ENCODE measurements at places on chromosomes 1 and 21.

DNA sequence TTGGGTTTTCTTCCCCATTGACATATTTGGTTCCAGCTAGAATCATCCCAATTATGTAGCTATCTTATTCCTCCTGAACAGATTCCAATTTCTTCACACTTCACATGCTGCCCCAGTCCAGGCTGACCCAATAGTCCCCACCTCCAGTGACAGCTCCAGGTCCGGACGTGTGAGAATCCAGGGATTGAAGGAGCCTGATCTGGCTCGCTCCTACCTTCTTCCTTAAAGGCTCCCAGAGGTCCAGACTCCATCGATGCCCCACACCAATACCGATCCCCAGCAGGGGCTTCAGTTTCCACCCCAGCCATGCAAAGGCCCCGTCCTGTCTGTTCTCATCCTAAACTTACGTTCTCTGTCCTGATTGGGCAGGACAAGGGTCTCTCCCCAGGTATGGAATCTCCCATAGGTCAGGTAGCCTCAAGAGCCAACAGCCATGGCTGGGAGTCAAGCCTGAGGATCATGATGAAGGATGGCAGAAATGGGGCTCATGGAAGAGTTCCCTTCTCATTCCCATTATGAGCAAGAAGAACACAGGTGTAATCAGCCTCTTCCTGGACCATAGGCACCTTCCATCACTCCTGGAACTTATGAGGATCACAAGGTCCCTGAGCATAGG lies 20.4 kb upstream of the SLAMF9 start:
- no peak for DNase-seq

DNA sequence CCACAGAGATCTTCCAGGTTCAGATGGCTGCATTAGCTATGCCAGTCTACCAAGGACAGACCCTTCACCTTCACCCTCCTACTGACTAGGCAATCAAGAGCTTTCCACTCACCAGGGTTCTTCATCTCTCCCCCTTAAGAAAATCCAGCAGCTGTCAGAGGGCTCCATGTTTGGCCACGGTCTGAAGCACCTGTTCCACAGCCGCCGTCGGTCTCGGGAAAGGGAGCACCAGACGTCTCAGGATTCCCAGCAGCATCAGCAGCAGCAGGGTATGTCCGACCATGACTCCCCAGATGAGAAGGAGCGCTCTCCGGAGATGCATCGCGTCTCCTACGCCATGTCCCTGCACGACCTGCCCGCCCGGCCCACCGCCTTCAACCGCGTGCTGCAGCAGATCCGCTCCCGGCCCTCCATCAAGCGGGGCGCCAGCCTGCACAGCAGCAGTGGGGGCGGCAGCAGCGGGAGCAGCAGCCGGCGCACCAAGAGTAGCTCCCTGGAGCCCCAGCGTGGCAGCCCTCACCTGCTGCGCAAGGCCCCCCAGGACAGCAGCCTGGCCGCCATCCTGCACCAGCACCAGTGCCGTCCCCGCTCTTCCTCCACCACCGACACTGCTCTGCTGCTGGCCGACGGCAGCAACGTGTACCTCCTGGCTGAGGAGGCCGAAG lies 13.8 kb downstream of the TMCC2 start:
- no peak for DNase-seq

- DNase-seq: no peak
Observed at GRCh38 chr1:150387200-150387599, 23.3 kb downstream of the RPRD2 start.

- DNase-seq: no peak
Observed at GRCh38 chr1:47765236-47765635, 231.9 kb downstream of the TRABD2B start.

GRCh38 chr1:31479811-31480210 lies 66.8 kb downstream of the SERINC2 start:
- no peak for DNase-seq

DNA sequence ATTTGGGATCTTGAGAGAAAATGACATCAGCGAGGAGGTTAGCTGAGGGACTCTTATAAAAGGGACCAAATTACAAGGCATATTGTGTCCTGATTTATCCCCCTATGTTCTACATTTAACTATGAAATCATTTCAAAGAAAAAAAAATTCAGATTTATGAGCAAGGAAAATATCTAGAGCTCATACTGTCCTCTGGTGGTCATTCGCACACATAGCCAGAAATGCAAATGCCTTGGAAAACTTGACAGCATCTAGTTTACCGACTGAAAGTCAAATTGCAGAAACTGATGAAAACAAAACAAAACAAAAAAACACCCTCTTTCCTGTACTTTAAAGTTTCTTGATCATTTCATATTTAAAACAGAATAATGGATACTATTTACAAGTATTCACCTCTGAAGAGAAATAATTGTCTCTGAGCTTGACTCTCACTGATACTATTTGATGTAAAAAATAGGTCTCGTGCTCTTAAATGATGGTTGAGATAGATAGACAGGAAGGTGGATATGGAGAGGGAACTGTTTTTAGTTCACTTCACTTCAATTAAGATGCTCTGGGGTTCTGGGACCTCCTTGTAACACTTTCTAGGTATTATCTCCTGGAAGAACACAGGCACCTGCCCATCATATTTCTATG lies 253.8 kb downstream of the PCP4 start:
- no peak for DNase-seq

DNA sequence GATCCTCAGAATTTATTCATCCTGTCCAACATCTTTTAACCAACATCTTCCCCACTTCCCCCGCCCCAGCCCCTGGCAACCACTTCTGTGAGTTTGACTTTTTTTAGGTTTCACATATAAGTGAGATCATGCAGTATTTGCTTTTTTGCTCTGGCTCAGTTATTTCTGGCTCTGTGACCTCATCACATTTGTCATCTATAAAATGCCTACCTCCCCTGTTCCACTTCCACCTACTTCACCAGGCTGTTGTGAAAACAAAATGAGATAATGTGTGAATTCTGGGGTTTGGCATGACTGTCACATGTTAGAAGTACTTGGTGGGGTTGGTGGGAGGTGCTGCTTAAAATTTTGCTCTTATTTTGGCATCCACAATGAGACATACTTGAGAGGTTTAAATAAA lies 18.4 kb downstream of the HHAT start:
- DNase-seq: no peak

DNA sequence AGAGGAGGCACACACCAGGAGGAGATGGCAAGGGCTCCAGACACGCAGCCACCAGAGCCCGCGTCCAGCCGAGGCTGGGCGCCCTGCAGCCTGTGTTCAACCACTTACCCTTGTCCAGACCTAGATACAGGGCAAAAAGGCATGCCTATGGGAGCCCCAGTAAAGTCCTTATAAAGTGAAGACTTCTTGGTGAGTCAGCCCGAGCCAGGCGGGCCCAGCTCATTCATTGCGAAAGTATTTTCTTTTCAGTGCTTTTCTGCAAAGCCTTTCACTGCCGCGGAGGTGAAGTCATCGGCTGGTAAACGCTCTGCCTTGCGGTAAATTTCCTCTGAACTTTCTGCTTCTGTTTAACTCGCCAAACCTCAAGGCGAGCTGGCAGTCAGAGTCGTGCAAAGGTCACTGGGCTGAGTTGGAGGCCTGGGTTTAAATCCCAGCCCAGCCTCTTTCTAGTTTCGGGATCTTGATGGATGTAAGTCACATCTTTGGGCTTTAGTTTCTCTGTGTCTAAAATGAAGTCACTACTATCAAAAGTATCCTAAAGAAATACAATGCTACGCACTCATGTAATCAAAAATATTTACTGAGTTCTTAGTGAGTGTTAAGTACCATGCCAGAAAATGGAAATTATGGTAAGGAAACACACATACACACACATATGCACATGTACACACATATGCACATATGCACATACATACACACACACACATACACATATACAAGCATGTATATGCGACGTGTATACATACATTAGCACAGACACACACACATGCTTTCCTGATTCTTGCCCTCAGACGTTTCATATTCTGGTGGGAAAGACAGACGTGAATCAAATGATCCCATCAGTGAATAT lies 54.7 kb upstream of the IFFO2 start:
- peak; percentile 61 for DNase-seq

DNA sequence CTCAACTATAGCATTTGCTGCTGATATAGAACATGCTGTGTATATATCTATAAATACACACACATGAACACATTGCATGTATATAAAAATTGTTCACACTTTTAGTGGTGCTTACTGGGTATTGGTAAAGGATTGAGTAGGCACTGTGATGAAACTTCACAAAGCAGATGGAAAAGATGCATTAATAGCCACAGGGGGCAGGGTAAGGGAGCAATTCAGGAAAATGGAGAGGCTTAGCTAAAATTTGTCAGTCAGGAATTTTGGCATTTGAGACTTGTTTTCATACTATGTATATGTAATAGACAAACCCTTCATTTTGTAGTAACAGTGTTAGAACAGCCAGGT lies 633 bp upstream of the PPFIA4 start:
- no peak for DNase-seq

- DNase-seq: no peak
Observed at GRCh38 chr1:109275706-109276345, 7.1 kb downstream of the PSRC1 start.

GRCh38 chr1:67148516-67149178 lies 13.9 kb upstream of the C1orf141 start:
- no peak for DNase-seq

DNA sequence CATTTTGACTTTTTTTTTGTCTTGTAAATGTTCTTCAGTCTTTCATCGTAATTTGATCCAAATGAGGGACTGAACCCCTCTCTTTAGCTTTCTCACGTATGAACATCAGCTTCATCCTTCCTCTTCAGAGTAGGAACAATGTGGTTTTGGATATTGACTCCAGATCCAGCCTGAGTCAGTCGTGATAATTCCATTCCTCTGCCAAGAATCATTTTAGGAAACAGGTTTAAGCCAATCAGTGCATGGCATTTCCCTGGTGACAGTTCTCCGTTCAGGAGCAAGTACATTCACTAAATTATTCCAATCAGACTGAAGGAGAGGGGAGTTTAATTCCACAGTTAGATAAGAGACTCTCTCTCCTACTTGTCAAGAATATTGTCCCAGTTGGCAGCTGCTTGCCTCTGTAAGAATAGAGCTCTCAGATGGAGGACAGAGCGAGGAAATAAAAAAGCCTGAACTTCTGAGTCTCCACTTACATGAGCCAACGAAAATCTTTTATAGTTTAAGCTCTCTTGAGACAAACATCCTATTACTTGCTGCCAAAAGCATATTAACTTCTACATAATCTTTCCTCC lies 18.6 kb downstream of the RHOU start:
- DNase-seq: no peak

DNA sequence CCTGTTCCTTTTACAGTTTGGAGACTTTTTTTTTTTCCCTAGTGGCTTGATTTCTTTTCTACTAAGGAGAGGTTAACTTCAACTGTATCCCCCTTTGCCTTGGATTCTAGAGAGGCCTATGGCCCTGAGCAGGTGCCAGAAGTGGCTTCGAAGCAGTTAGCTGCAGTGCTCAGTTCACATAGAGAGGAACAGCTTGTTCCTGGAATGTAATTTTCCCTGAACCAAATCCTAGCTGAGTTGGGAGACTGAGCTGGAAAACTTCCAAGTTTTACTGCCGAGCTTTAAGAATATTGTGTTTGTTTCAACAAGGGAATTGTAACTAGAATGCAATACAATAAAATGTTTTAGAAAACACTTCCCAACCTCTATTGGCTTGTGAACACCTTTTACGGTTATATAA lies 17.5 kb downstream of the RD3 start:
- no peak for DNase-seq

GRCh38 chr1:156662005-156662799 lies 15.0 kb downstream of the NES start:
- no peak for DNase-seq

GRCh38 chr1:58689167-58689566 lies 10.7 kb downstream of the MYSM1 start:
- DNase-seq: no peak

DNA sequence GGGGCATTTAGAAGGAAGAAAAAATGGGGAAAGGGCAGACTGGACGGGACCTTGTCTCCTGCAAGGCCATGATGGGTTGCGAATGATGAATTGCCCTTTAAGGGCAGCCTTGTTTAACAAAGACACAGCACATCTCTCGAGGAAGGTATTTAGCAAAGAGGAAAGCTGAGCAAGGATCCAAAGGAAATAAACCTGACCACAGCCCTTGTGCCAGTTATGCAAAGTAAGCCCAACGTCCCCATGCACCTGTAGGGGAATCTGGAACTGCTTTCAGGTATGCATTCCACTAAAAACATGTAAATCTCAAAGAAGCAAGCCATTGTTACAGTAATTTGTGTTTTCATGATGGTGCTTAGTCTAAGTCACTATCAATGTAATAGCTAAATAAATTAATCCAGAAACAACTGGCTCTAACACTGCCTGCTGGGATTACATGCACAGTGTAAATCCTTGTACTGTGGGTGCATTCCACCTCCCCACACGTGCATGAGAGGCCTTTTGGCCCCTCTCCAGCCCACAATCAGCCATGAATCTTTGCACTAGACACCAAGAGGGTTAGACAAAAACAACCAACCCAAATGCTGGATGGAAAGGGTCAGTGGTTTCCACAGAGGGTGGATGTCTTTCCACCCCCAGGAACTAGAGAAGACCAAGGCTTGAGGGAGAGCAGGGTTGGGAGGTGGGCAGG lies 228.8 kb upstream of the KAZN start:
- no peak for DNase-seq

- no peak for DNase-seq
Observed at GRCh38 chr1:114530224-114530623, 19.2 kb upstream of the TRIM33 start.

GRCh38 chr1:164880199-164880598 lies 321.2 kb downstream of the PBX1 start:
- DNase-seq: no peak

DNA sequence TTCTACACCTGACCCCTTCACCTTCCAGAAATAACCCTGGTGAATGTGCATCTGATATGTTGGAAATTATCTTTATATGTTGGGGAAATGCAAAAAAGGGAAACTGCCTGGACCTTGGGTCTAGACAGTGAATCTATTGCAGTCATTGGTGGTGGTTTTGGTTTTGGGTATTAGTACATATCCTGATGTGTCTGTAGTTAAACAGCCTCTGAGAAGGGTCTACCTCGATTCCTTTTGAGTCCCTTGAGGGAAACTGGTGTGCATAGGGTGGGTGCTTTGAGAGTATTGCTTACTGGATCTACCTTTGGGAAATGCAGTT lies 127.3 kb upstream of the KIAA0040 start:
- no peak for DNase-seq

DNA sequence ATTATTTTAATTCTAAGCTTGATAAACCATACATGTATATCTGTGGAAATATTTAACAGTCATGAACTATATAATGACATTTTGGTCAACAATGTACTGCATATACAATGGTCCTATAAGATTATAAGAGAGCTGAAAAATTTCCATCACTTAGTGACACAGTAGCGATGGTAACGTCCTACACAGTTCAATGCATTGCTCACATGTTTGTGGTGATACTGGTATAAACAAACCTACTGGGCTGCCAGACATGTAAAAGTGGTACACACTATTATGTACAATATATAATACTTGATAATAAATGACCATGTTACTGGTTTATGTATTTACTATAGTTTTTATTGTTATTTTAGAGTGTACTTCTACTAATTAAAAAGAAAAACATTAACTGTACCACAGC lies 841.9 kb downstream of the LTN1 start:
- no peak for DNase-seq
